A549 treated with GW870086 at 1 μM for 4 hours (cell line): ENCODE measurements at places on chromosomes 2 and 18. TPM values are rescaled to one million over a fixed set of nuclear protein-coding genes. Genes with fewer than 3 reads are reported as not detected.

Gene WDR54
- total RNA-seq = 77.2 to 90.3 TPM (median 87.1 TPM) in 5 replicates

Gene LBX2
- 1.8 to 4.3 TPM (median 3.0 TPM) in 5 replicates for total RNA-seq

Gene CKAP2L
- 10.5 to 16.2 TPM (median 13.9 TPM) in 5 replicates for total RNA-seq

Gene TSPYL6
- not detected in 5 replicates for total RNA-seq

Gene CYS1
- 1.2 to 1.5 TPM (median 1.3 TPM) in 5 replicates for total RNA-seq

Gene SCYGR4
- not detected in 5 replicates for total RNA-seq
